ENCODE measurements at places on chromosomes 11 and 22.

GRCh38 chr11:30422447-30423278, 99.8 kb downstream of the ARL14EP start:
- no peak for DNase-seq

DNA sequence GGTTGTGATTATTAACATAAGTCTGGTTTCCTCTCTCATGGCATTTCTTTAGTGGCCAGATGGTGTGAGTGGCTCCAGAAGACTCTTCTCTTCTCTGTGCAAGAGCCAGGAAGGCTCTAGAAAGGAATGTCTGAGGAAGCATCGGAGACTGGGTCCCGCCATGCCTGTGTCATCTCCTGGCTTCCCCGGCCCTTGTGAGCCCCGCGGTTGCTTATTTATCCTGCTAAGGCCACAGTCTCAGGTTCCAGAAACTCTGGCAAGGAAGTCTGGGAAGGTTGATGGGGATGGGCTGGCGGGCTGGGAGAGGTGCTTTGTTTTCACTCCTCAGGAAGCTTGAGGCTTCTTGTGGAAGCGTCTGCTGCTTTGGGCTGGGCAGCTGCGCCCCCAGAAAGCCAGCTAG, 18.9 kb downstream of the BCR start:
- no peak for DNase-seq

GRCh38 chr22:20054034-20054427, 26.0 kb upstream of the DGCR8 start:
- no peak for DNase-seq

- DNase-seq, result no peak
Observed at GRCh38 chr22:46966846-46967245, 204.4 kb downstream of the TBC1D22A start.

DNA sequence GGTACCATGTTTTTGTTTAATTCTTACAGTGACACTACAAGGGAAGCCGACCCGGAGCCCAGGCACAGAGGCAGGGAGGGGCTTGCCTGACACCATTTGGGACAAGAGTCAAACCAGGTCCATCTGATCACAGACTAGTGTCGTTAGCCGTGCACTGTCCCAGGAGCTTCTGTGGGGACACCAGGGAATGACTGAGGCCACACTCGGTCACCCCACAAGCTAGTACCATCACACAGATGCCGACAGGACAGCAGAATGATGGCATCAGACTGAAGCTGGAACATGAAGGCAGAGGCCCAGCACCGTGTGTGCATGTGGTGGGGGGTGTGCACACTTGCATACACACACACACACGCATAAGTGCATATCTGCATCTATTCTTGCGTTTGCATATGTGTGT, 61.5 kb upstream of the NECTIN1 start:
- DNase-seq, result no peak

GRCh38 chr22:33654173-33654895, 265.9 kb downstream of the LARGE1 start:
- no peak for DNase-seq

DNA sequence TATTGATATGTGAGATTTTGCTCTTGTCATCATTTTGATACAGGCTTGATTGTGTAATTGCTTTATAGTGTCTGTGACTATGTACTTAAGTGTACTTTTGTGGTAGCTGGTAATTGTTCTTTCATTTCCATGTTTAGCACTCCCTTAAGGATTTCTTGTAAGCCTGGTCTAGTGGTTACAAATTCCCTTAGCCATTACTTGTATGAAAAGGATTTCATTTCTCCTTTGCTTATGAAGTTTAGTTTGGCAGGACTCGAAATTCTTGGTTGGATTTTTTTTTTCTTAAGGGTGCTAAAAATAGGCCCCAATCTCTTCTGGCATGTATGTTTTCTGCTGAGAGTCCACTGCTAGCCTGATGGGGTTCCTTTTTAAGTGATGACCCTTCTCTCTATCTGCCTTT, 346.8 kb downstream of the JRKL start:
- no peak for DNase-seq

- DNase-seq, result no peak
Observed at GRCh38 chr22:39369586-39369985, 19.8 kb downstream of the SYNGR1 start.

GRCh38 chr11:84437071-84437980, 1151.2 kb upstream of the CCDC90B start:
- no peak for DNase-seq

Measured in naive B cell (primary cell).